NK-92 treated with Interleukin-12 subunit alpha and Interleukin-12 subunit beta, amount 100 ng/mL, for 24 hours (cell line): ENCODE measurements at places on chromosomes 2 and 18.

DNA sequence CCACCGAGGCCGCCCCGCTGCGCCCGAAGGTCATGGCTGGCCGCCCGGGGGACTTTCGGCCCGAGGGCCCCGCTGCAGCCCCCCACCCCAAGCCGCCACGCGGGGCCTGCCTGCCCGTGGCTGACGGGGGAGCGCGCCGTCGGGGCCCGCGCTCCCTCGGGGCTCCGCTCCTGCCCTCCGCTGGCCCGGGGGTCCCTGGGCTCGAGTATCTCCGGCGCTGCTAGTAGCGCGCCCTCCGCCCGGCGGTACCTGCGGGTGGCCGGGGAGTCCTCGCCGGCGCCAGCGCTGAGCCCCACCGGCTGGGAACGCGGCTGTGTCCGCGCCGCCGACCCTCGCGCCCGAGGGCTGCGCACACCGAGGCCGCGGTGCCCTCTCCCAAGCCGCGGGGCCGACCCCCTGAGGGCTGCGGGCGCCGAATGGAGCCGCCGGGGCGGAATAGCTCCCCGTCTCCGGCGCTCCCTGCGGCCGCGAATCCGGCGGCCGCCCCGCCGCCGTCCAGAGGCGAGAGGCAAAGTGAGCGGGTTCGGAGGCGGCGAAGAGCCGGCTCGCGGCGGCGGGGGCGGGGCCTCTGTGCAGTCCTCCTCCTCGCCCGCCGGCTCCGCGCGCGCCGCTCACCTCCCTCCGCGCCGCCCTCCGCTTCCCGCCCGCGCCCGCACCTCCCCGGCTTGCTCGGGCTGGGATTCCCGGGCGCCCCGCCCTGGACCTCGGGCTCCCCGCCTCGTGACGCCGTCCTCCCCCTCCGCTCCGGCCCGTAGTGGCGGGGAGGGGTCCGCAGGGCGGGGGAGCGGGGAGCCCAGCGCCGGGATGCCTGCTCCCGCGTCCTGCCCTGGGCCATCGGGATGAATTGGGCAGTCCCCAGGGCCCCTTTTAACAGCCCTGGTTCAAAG lies at the start of gene KCNG3:
Gene KCNG3, minus strand, starts transcription at position 515 of the 887 bp plus-strand sequence. Its CDS starts 481 bp downstream, at position 34.
- no peak for DNase-seq

DNA sequence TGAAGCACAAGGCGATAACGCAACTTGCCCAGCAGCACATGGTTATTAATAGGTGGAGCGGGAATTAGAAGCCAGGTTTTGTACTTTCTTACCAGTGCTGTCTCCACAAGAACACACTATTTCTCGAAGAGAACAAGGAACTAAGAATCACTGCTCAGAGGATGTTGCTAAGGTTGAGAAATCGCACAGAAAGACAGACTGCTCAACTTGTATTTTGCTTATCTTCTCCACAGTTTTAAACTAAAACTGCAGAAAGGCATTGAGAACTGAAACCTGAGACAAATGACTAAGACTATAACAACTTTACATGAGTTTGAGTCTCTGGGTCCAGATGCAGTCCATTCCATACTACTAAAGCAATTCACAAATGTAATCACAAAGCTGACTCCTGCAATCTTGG lies 6.2 kb downstream of the PRKD3 start:
- no peak for DNase-seq

DNA sequence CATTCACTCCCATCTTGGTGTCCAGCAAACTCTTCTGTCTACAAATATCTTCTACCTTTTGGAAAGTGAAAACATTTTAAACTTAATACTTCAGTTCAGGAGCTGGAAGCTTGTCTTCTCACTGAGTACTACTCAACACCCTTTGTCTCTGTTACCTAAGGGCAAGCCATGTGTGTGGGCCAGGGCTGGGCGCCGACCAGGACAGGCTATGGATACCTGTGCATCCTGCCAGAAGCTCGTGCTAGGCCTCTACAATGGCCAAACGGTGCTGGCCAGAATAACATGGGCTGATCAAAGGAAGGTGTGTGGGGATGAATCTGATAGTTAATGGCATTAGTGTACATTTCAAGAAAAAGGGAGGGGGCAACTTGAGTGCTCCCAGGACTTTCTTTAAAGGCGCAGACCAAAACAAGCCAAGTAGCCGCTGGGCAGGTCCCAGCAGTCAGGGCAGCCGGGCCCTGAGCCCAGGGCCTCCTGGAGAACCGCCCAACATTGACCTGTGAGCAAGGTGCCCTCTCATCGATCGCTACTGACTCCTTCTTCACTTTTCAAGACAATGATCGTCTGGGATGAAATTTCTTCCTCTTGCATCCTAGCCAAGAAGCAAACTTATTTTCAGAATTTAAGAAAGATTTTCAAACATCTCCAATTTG lies 29.0 kb upstream of the ID2 start:
- DNase-seq = no peak

DNA sequence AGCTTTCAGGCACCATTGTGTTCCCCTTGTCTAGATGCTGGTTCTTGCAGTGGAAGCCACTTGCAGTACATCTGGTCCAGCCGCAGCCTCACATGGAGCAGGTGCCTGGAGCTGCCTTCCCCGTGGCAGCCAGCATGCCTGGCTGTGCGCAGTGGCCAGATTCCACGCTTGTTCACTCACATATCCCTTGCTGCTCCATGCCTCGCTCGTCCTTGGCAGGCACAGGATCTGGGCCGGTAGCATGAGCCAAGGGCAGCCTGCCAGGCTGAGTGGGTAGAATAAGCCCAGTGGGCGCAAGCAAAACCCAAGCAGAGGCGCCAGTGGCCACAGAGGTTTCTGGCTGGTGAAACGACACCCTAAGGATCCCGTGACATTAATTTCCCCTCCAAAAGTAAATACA lies 20.6 kb downstream of the TMX3 start:
- no peak for DNase-seq

- no peak for DNase-seq
Measured at GRCh38 chr2:165952741-165953211, 800 bp downstream of the TTC21B start.

- no peak for DNase-seq
Measured at GRCh38 chr2:184598316-184599053, at the start of gene ZNF804A. Gene ZNF804A, plus strand, starts transcription at chr2:184598529. Its CDS starts 431 bp downstream, at chr2:184598960.

DNA sequence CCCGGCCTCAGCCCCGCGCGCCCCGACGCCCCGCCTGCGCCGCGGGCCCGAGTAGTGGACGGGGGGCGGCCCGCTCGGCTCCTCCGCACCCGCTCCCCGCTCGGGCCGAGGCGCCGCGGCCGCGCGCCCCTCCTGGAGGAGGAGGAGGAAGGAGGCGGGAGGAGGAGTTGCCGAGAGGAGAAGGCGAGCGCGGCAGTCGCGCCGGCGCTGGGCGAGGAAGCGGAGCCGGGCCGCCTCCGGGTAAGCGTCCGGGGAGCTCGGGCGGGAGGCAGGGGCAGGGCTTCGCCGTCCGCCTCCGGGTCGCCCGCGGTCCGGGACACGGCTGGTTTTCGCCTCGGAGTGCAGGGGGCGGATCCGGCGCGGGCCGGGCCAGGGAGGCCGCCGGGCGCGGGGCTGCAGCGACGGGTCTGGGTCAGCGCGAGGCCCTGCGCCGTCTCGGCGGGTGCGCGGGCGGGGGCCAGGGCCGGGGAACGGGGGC lies at the start of gene SOCS6:
Gene SOCS6, plus strand, starts transcription at position 195 of the 478 bp plus-strand sequence. CDS start 35,624 bp downstream, outside the sequence.
- DNase-seq = no peak

DNA sequence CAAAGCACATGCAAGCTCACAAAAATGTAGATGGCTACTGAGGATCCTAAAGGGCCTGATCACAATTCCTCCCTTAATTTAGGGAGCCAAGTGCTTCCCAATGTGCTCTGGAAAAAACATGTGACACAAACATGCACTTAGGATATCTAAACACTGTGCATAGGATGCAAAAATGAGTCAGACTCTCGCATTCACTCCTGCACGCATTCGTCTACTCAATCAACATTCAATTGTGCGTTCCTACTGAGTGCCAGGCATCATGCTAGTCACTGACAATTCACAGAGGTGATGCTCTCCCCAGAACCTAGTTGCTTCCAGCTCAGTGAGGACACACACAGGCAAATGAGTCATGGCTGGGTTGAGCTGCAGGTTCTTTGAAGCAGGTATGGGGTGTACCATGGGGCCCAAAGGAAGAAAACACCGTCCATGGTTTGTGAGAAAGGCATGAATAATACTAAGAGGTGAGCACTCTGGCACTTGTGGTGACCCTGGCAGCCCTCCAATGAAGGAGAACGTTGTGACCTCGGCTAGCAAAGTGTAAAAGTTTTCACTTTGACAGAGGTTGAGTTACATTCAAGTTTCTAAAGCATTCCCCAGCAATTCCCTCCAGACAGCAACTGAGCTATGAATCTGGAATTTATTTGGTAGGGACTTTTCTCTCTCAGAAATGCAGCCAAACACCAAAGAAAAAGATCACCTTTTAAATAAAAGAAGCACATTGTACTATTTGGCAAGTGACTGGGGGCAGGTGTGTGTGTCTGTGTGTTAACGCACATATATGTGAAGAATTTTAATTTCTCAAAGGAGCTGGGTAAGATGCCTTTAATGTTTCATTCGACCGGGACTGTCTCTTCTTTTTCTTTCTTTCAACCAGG lies 173.3 kb downstream of the ALPK2 start:
- DNase-seq = no peak

GRCh38 chr2:43609290-43609918 lies 13.6 kb upstream of the THADA start:
- DNase-seq = no peak
